ENCODE measurements at places on chromosomes 2 and 18.
A peak's percentile ranks its signal among the peaks of the same experiment; 100 is the strongest.

- peak; percentile 23 for DNase-seq
Measured at GRCh38 chr2:71071681-71072398, 3.4 kb downstream of the NAGK start.

- DNase-seq = no peak
Measured at GRCh38 chr18:35682281-35682867, 100.8 kb downstream of the GALNT1 start.

DNA sequence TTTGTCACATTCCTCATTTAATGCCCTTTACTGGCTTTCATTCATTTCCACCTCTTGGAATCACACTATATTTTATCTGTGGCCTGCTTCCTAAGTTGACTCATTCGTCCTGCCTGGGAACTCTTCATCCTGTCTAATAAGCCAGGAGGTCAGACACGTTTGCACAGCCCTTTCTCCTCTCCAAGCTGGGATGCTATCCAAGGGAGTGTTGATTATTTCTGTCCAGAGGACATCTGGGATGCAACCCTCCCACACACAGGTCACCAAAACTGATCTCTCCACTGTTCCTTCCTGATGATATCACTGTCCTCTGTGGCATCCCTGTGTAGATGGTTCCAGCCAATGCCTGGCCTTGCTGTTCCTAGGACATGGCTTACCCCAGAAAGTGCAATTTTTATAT lies 79.8 kb upstream of the NOSTRIN start:
- no peak for DNase-seq

GRCh38 chr2:187642498-187642897 lies 88.3 kb upstream of the TFPI start:
- no peak for DNase-seq

- no peak for DNase-seq
Measured at GRCh38 chr2:101869527-101869926, 122.2 kb upstream of the IL1R2 start.

DNA sequence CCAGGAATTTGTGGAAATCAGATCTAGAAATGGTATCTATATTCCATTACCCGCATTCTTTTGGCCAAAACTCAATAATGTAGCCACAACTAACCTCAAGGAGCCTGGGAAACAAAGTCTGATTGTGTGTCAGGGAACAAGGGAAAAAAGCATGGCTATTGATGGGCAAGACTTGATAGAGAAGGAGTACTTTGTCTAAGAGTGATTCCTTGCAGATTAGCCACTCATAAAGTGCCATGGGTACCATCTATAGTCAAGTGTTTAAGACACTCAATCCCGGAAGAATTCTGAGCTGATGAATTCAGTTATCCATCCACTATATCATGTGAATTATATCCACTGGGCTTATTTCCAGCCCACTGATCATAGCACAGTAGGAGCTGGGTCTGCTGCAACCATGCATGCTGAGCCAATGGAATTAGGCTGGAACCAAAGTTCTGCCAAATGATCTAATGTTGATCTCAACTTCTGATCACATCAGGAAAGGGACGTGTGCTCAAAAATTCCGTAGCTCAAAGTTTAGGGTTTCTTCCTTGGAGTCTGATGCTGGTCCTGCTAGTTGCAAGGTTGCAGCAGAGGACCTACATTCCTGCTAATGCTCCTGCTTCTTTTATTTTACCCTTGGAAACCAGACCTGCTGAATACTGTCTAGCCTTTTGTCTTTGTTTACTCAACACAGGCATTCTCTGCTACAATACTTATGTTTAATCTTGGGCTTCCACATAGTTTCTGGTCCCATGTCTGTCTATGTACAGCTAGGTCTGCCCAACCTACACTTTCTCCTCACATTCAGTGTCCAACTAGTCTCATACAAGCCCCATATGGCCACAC lies 629.7 kb downstream of the IRS1 start:
- no peak for DNase-seq

DNA sequence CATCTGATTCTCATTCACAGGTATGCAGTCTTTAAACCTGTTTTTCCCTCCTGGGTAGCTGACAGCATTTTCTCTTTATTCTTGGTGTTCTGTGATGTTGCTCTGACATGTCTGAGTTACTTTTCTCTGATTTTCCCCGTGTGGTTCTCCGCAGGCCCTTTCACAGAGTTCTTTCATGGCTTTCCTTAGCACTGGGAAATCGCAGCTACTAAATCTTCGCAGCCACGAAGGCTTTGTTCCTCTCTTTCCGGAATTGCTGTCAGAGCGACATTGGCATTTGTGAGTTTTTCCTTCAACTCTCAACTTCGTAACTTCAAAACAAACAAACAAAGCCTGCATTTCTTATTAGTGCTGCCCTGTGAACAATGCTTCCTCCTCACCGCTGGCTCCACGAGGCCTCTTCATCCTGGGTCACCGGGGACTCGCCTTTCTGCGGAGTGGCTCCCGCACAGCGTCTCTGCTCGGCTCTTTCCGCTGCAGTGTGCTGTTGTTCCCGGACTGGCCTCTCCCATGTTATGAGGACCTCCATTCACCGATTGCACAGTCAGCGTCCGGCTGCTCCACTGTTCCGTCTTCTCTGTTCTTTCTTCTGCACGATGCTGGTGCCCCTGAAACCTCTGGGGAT lies 16.1 kb downstream of the COLEC11 start:
- no peak for DNase-seq

- no peak for DNase-seq
Measured at GRCh38 chr2:120319123-120319522, 26.8 kb upstream of the INHBB start.

GRCh38 chr2:50065835-50066234 lies 911.5 kb upstream of the FSHR start:
- no peak for DNase-seq

GRCh38 chr2:99881901-99882591 lies 260.3 kb downstream of the AFF3 start:
- no peak for DNase-seq

DNA sequence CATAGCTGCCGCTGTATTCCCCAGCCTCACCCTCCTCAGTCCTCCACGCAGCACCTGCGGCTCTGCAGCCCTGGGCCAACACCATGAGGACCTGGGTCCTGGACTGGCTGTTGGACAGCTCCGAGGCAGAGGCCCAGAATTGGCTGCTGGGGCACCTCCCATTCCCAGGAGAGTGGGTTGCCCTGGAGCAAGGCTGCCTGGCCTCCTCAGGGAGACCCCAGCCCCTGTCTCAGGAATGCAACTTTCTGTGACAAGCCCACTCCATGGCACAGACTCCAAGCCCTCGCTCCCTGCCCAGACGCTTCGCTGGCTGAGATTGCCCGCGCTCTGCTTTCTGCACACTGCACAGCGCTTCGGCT lies 33.0 kb downstream of the CYP26B1 start:
- DNase-seq = no peak

DNA sequence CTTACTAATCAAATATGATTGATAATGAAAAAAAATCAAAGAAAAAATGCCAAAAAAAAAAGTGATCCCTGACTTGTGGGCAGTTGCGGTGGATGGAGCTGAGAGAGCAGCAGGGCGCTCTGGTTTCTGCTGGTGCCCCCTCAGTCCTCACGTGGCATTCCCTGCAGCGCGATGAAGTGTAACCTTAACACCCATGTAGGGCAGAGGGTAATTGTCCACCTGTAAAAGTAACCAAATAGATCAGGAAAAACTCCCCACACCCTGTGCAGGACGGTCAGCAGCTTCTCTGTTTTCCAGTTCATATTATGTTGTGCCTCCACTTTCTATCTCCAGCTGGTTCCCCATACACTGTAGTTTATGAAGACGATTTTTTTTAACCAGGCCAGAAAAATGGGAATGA lies 25.0 kb downstream of the COA5 start:
- no peak for DNase-seq

DNA sequence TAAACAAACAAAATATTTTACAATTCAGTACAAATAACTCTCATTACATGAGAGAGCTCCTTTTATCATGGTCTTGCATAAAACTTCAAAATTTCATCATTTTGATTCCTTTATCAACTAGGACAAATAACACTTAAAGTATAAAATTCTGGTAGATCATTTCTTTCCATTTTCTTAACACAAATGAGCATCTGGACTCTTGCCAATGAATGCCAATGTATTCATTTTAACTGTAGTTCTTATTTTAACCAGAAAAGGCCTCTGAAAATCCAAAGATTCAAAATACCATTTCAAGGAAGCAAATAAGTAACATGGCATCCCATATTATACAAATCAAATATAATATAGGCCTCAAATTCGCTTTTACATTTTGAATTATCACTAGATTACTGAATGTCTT lies 13.8 kb upstream of the POU3F3 start:
- DNase-seq = no peak

DNA sequence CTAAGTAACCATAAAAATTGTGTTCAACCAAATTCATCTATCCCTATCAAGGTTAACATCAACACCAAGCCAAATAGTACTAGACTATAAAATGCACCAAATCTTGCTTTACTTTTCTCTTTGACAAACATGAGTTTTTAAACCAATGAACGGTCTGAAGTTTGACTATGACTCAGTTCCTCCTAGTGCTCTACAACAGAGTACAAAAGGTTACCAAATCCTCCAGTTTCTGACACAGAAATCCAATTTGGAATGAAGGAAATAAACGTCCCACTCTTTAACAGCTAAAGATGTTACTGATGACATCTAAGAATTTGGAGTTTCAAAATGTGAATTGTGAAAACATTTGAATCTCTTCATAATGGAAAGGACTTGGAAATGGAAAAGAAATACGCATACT lies 11.8 kb upstream of the ACVR1 start:
- no peak for DNase-seq

DNA sequence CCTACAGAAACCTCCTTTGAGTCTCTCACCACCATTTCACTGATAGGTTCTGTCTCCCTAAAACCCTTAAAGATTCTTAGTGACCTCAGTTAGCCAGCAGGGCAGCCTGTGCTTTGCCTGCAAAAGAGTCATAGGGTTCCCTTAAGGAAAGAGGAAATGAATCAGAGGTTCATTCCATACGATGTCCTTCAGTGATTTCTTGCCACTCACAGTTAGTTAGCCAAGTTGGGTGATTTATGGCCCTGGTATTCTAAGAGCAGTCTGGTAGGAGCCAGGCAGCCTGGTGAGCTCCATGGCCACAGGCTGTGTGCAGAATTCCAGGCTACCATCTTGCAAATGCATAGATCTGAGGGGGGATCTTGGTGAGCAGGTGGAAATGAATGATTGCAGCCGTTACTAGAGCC lies 18.7 kb upstream of the CCBE1 start:
- no peak for DNase-seq

- DNase-seq = no peak
Measured at GRCh38 chr18:37464257-37464656, 101.3 kb downstream of the CELF4 start.

All from stimulated activated CD8-positive, alpha-beta memory T cell treated with anti-CD3 and anti-CD28 coated beads, Interleukin-2, amount 100 ng/mL, for 1 hour (primary cell).